ENCODE measurements at places on chromosomes 6 and 20.

GRCh38 chr6:44723439-44724197, 336.1 kb downstream of the CDC5L start:
- no peak for DNase-seq

DNA sequence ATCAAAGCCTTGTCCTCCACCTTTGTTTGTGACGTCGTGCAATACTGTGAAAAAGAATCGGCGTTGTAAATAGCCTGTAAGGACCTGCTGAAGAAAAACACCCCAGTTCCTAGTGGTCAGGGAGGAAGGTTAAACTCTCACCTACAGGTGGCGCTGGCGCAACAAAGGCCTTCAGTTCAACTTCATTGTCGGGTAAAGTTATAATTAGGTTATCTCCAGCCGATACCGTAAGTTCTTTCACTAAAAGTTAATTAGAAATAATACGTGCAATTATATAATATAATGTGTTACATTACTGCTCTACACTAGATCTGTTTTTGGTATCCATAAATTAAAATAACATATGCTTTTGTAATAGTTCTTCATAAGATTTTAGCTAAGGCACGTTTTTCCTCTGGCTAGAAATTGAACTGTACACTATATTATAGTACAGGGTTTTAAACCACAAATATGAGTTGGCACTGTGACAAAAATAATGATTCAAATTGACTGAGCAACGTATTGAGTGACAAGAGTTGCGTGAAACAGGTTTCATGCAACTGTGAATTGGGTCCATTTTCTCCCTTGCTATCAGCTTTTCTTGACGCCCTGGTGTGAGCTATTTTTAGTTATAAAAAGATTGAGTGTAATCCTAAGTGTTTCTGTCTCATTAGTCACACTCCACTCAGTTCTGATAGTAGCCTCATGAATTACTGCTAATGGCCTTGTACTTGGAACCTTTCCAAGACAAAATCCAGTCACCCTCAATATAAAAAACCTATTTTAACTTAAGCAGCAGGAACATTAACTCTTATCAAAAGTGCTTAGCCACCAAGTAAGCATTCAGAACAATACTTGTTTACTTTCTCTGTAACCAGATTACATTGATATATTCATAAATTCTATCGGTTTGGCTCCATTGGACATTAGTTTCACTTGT, 62.3 kb downstream of the KIAA0319 start:
- DNase-seq: peak; percentile 74

- no peak for DNase-seq
Measured at GRCh38 chr6:43923376-43924221, 153.6 kb downstream of the VEGFA start.

- no peak for DNase-seq
Measured at GRCh38 chr6:53539561-53539960, 5.3 kb downstream of the GCLC start.

DNA sequence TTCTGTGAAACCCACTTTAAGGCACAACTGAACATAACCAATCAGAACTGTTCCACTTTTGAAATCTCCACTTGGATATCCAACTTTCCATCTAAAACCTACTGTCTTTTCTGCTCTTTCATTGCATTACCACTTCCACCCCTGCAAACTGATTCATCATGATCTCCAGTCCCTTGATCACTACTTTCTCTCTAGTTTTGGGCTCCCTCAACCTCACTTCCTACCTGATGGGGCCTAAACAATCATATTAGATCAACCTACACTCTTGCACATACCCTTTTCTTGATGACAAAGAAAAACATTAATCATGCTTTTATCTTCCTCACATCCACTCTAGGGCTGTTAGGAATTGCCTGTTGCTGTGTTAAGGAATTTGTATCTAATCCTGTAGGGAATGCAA, 137.6 kb downstream of the PDSS2 start:
- no peak for DNase-seq

- DNase-seq: no peak
Measured at GRCh38 chr6:62614442-62614841, 328.4 kb upstream of the KHDRBS2 start.

GRCh38 chr6:127210725-127211124, 55.9 kb upstream of the RNF146 start:
- no peak for DNase-seq

- no peak for DNase-seq
Measured at GRCh38 chr6:43873806-43874714, 104.0 kb downstream of the VEGFA start.

- no peak for DNase-seq
Measured at GRCh38 chr6:46510651-46511050, 19.4 kb upstream of the RCAN2 start.

DNA sequence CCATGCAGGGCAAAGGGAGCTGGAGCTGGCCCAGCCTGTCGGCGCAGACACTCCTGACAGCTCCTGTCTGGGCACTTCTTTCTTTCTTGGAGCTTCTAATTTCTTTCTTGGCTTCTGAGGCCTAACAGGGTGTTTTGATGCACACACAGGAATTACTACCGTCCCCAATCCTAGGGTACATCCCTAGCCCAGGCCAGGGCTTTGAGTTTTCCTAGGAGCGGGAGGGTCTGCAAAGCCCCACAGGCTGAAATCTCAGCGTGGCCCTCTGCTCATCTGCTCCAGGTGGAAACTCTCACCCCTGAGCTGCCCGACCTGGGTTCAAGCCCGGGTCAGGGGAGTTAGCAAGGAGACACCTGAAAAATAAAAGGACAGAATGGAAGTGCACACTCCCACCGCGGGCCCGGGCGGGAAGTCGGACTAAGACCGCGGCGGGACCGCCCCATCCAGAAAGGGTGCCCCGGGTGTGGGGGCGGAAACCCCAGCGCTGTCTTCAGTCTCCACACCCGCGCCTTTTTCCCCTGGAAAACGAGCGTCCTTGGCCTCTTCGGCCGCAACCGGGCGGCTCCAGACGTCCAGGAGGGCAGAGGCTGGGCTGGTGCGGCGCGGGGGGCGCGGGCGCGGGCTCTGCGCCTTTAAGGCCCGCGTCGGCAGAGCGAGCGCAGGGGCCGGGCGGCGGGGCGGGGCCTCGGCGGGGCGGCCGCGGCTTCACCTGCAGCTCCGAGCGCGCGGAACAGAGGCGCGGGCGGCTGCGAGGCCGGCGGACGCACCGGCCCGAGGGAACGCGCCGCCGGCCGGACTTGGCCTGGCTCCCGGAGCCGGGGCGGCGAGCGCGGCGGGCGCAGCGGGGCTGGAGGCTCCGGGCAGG, at the start of gene CDH4:
TSS of gene CDH4 (plus strand) at position 733 of the 865 bp plus-strand sequence.
- no peak for DNase-seq

GRCh38 chr6:143637691-143638090, 40.1 kb upstream of the PHACTR2 start:
- no peak for DNase-seq

- no peak for DNase-seq
Measured at GRCh38 chr6:134034961-134035822, 17.2 kb downstream of the SLC2A12 start.

GRCh38 chr20:6868861-6869260, 101.4 kb downstream of the BMP2 start:
- DNase-seq: no peak

GRCh38 chr6:118881440-118882313, 12.3 kb upstream of the ASF1A start:
- no peak for DNase-seq

GRCh38 chr6:50681213-50681824, 32.0 kb upstream of the TFAP2D start:
- no peak for DNase-seq

- DNase-seq: no peak
Measured at GRCh38 chr6:167687116-167687725, 139.5 kb upstream of the AFDN start.

GRCh38 chr6:113968472-113968871, 2.5 kb downstream of the HDAC2 start:
- DNase-seq: no peak

DNA sequence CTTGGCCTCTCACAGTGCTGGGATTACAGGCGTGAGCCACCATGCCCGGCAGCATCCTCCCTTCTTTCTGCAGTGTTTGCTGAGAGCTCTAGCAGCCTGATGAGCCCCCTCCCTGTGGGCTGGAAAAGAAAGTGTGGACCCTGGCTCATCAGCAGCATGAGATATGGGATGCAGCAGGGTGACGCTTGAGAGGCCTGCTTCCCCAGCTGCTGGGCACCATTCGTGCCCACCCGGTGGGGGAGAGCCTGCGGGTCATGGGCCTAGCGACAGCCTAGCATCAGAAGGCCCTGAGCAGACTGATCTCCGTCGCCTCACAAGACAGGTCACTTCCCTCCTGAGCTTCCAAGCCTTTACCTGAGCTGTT, 16.0 kb upstream of the CCDC167 start:
- no peak for DNase-seq

GRCh38 chr20:59120491-59120890, 43.1 kb upstream of the ZNF831 start:
- DNase-seq: peak; percentile 16

DNA sequence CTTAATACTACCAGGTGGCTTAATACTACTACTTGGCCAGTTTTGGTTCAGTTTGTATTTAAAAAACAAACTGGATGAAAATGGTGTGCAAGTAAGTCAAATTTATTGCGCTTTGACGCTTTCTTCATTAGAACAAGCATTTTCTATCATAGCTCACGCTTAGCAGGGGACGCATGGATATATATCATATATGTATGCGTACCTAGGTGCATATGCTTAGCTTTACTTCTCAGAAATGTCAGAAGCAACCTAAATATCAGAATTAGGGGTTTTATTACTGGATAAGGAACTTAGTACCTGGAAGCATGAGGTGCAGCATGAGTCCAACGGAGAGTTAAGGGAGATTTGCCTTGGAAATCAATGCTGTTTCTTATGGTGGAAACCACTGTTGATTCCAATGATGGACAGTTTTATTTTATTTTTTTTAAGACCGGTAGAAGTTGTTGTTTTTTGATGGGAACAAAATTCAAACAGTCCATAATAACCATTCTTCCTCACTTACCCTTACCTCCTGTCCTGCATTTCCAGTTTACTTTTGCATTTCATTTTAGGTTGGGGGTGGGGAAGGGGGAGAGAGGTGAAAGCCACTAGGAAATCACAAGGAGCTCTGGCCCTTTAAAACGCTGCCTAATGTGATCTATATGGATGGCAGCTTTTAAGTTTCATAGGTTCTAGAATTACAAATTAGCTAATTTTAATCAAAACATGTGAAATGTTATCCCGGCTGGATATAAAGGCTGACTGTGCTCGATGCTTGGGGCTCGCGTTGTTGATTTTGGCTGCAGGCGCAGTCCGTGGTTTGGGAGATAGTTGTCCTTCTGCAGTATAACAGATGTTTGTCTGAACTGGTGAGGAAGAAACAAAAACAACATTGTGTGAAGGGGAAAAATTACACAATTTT, 2.1 kb downstream of the SOBP start:
- no peak for DNase-seq

GRCh38 chr6:129519750-129520149, 190.2 kb downstream of the ARHGAP18 start:
- DNase-seq: no peak

GRCh38 chr6:112886415-112886814, 539.3 kb downstream of the RFPL4B start:
- DNase-seq: no peak

DNA sequence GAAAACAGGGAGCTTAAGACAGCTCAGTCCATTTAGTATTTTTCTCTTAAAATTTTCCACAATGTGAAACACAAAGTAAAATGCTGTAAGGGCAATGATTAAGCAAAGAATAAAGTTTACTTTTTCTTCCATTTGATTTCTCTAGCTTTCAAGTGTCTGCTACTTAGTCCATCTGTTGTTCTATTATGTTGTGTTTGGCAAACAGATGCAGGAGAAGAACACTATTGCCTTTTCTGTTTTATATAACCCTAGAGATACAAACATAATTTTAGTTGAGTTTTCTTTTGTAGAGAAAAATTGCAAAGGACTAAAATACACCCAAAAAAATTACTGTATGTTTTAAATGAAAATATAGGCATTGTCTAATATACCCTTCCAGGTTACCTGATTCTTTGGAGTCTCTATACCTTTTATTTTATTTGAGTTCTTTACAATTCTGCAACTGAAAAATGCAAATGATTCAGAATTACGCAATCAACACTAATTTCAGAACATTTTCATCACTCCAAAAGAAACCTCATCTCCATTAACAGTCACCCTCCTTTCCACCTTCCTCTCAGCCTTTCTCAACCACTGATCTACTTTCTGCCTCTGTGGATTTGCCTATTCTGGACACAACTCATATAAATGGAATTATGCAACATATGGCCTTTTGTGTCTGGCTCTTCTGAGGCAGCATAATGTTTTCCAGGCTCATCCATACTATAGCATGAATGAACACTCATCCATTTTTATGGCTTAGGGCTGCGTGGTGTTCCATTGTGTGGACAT, 96.9 kb downstream of the MKKS start:
- no peak for DNase-seq

- DNase-seq: no peak
Measured at GRCh38 chr6:103154779-103155572, 1704.7 kb downstream of the HACE1 start.

DNA sequence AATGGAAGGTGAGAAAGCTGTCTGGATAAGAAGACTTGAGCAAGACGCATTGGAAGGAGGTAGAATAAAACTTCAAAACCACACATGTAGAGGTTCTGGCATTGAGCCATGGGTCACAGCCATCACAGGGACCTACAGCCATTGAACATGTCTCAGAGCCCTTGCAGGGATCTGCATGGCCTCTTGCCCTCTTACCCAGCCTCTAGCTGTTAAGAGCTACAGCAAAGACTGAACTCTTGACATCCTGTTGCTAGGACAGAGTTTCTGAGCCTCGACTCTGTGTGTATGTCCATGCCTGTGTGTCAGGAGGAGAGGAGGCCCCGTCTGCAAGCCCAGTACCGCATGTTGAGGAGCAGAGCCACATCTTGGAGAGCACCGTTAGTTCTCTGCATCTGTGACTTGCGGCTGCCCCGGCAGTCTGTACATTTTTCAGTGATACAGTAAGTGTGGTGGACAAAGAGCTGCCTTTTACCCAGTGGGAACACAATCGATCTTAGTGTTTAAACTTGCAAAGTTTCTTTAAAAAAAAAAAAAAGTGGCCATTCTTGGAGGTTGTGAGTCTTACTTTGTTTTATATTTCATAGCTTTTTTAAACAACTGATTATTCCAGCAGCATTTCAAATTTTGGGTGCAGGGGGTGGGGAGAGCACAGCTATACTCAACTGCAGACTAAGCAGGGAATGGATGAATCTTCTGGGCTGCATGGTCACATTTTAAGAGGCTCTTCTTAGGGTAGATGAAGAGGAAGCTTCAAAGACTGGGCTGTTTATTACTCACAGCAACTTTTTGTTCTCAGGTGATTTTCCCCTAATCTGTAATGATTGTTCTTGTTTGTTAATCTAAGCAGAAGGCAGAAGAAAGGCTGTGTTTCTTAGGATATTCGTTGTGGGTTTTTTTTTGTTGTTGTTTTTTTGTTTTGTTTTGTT, 88.5 kb downstream of the TBC1D7 start:
- no peak for DNase-seq

GRCh38 chr6:14876778-14877613, 368.9 kb upstream of the JARID2 start:
- DNase-seq: peak; percentile 43

All from activated CD4-positive, alpha-beta T cell treated with anti-CD3 and anti-CD28 coated beads for 4 hours (primary cell).